ENCODE measurements at places on chromosomes 3 and 15. TPM values are rescaled to one million over a fixed set of nuclear protein-coding genes. Genes with fewer than 3 reads are reported as not detected.

ITIH1 gene
- not detected for total RNA-seq

GRCh38 chr3:80592792-80593191, 825.0 kb upstream of the ROBO1 start:
- DNase-seq, result no peak
- no peak overlapping the region for H3K4me3 ChIP-seq
- H3K4me1 ChIP-seq, result no peaks in the 10 kb centered on the region
- no peaks in the 10 kb centered on the region for H3K36me3 ChIP-seq
- no peak overlapping the region for H3K27ac ChIP-seq

DNA sequence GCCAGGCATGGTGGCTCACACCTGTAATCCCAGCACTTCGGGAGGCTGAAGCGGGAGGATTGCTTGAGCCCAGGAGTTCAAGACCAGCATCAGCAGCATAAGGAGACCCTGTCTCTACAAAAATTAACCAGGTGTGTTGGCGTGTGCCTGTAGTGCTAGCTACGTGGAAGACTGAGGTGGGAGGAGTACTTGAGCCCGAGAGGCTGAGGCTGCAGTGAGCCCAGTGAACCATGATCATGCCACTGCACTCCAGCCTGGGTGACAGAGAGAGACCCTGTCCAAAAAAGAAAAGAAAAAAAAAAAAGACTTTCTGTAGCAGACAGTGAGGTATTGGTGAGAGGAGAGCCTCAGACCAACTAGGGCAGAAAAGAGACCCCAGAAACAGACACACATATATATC, 263.8 kb downstream of the XXYLT1 start:
- no peaks in the 10 kb centered on the region for H3K4me1 ChIP-seq
- H3K27ac ChIP-seq, result no peak overlapping the region
- no peak for DNase-seq

DNA sequence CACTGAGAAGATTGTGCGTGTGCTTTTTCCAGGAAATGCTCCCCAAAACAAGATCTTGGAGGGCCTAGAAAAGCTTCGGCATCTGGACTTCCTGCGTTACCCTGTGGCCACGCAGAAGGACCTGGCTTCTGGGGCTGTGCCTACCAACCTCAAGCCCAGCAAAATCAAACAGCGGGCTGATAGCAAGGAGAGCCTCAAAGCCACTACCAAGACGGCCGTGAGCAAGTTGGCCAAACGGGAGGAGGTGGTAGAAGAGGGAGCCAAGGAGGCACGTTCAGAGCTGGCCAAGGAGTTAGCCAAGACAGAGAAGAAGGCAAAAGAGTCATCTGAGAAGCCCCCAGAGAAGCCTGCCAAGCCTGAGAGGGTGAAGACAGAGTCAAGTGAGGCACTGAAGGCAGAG, 4.8 kb downstream of the MAP1A start:
- H3K27ac ChIP-seq, result no peak overlapping the region
- H3K4me3 ChIP-seq, result no peak overlapping the region
- H3K4me1 ChIP-seq, result peaks cover 22% of the 10 kb centered on the region
- peaks cover 9% of the 10 kb centered on the region for H3K27me3 ChIP-seq

TAMM41 gene
- total RNA-seq, result 26.3 TPM

DNA sequence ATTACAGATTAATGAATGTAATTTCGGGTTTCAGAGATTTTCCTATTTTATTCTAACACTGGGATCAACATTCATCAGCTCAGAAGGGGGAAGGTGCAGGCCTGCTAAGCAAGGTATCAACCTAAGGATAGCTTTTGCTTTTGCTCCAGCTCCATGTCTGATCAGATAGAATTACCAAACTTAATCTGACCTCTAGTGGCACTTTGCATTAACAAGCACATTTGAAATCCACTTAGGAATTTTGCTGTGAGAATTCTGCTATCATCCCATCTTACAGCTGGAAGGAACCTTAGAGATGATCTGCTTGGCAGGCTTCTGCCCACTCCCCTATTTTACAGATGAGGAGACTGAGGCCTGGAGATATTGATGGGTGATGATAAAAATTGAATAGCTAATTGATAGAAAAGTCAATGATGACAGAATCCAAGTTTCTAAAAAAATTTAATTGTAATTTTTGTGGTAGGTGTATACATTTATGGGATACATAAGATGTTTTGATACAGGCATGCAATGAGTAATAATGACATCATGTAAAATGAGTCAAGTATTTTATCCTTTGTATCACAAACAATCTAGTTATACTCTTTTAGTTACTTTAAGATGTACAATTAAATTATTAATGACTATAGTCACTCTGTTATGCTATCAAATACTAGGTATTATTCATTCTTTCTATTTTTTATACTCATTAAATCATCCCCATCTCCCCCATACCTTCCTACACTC, 209.2 kb upstream of the ZPLD1 start:
- H3K36me3 ChIP-seq, result no peaks in the 10 kb centered on the region
- H3K27ac ChIP-seq, result no peak overlapping the region
- H3K4me3 ChIP-seq, result no peak overlapping the region
- DNase-seq, result no peak
- peaks cover 1% of the 10 kb centered on the region for H3K27me3 ChIP-seq

DNA sequence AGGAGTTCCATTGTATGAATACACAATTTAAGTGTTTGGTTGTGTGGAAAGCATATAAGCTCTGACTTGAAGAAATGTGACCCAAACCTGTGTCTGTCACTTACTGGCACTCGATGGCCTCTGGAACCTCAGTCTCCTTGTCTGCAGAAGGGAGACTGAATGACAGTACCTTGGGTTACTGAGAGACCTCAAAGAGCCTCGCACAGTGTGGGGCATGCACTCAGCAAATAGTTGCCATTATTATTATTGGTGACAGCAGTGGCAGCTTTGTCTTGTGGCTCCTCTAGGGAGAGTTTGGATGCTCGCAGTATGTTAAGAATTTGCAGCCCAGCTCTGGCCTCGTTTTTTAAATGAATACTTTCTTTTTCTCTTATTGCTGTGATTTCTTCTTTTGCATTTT, 43.4 kb downstream of the EEFSEC start:
- DNase-seq, result no peak
- H3K36me3 ChIP-seq, result peaks cover 8% of the 10 kb centered on the region
- peaks cover 15% of the 10 kb centered on the region for H3K4me1 ChIP-seq

DNA sequence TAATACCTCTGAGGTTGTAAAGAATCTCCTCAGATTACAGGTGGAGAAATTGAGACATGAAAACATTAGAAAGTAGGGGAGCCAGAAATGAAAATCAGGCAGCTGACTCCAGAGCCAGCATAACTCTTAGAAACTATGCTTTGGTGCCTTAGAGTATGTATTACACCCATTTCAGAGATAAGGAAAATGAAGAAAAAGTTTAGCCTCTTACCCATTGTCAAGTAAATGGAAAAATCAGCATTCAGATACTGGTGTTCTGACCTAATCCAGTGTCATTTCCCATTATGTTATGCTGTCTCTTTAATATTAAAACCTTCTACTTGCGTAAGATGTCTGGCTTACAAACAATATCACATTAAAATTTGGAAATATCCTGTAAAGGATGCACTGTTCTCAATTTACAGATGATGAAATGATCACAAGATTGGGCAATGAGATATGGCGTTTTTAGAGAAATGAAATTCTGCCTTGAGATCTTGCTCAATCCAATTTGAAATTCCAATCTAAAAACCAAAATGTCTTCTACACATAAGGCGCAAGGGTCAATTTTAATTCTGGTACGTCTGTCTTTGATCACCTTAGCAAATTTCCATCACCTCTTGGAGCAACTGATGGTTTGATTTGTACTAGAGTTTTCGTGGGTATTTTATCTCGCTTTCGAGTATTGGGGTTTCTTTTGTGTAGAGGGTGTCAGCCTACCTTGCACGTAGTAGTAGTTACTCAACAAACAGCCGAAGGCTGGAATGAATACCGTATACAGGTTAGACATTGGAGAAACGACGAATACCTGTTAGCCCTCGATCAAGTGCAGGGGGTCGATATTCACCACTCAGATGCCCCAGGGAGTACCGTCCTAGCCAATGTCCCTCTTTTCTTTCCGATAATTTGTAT, 902 bp upstream of the ZCWPW2 start:
- no peaks in the 10 kb centered on the region for H3K27me3 ChIP-seq
- H3K4me1 ChIP-seq, result peaks cover 52% of the 10 kb centered on the region
- peak overlapping the region; percentile 98 for H3K4me3 ChIP-seq
- peaks cover 22% of the 10 kb centered on the region for H3K36me3 ChIP-seq

DNA sequence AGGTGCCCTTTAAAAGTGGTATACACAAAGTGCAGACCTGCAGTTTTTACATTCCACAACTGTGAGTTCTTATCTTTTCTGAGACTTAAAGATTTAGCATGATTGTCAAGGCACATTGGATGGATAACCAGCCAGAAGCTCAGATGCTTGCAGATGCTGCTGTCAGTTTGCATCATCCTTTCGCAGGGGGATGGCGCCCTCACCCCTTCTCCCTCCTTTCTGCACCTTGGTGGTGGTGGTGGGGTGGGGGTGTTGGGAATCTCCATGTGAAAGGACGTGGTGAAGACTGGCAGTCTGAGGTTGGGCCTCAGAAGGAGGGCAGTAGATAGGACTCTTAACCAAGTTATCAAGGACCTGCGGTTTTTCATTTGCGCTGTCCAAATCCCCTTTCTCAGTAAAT, 309.6 kb upstream of the SEMA6D start:
- peaks cover 2% of the 10 kb centered on the region for H3K27me3 ChIP-seq
- no peak overlapping the region for H3K4me3 ChIP-seq
- DNase-seq, result no peak
- H3K36me3 ChIP-seq, result no peaks in the 10 kb centered on the region
- no peak overlapping the region for H3K27ac ChIP-seq
- H3K4me1 ChIP-seq, result no peaks in the 10 kb centered on the region

CDCP1 gene
- 5.8 TPM for total RNA-seq

- peak; percentile 59 for DNase-seq
- H3K4me1 ChIP-seq, result peaks cover 90% of the 10 kb centered on the region
- H3K4me3 ChIP-seq, result peak overlapping the region; percentile 74
- peak overlapping the region; percentile 99 for H3K27ac ChIP-seq
- peaks cover 35% of the 10 kb centered on the region for H3K36me3 ChIP-seq
These were observed 43.0 kb downstream of the ZBTB38 start for GRCh38 chr3:141411251-141411771.

TF gene
- 0.12 TPM for total RNA-seq
